ENCODE measurements at places on chromosomes 4 and X.

- no peaks in the 10 kb centered on the region for H3K27me3 ChIP-seq
- H3K4me1 ChIP-seq: peaks cover 31% of the 10 kb centered on the region
- DNase-seq: no peak
- peak overlapping the region; percentile 96 for H3K27ac ChIP-seq
These were observed 956 bp downstream of the TAPT1 start for GRCh38 chr4:16225167-16225862.

DNA sequence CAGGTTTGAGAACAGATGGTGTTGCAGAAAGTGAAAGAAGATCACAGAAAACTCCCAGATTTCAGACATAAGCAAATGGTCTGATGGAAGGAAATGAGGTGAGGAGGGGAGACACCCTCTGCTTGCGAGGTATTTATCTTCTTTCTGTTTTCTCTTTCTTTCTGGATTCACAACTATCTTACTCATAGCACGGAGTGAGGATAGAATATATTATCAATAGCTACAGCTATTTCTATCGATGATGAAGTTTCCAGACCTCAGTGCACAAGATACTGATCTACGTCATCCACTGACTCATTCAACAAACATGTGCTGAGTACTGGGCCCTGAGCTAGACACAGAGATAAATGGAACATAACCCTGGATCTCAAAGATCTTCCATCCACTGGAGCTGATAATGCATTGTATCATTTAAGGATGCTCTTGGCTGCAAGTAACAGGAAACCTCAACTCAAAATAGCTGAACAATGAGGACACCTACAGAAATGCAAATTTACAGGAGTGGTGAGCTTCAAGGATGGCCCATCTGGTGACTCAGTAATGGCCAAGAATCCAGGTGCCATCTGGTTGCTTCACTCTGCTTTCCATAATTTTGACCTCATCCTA lies 21.2 kb downstream of the SLC2A9 start:
- H3K36me3 ChIP-seq: no peaks in the 10 kb centered on the region
- H3K27me3 ChIP-seq: no peaks in the 10 kb centered on the region
- no peak overlapping the region for H3K4me3 ChIP-seq
- no peak overlapping the region for H3K27ac ChIP-seq
- no peak for DNase-seq

GRCh38 chr4:99856166-99856565 lies 38.1 kb downstream of the LAMTOR3 start:
- DNase-seq: no peak
- H3K4me3 ChIP-seq: no peak overlapping the region
- no peaks in the 10 kb centered on the region for H3K36me3 ChIP-seq

GRCh38 chrX:153537526-153538295 lies 20.3 kb downstream of the ATP2B3 start:
- no peak overlapping the region for H3K27ac ChIP-seq
- no peaks in the 10 kb centered on the region for H3K4me1 ChIP-seq
- no peak for DNase-seq
- no peaks in the 10 kb centered on the region for H3K36me3 ChIP-seq

- no peak overlapping the region for H3K4me3 ChIP-seq
- no peaks in the 10 kb centered on the region for H3K27me3 ChIP-seq
- no peak for DNase-seq
- H3K4me1 ChIP-seq: no peaks in the 10 kb centered on the region
These were observed 158.6 kb downstream of the PAPSS1 start for GRCh38 chr4:107561481-107561880.

DNA sequence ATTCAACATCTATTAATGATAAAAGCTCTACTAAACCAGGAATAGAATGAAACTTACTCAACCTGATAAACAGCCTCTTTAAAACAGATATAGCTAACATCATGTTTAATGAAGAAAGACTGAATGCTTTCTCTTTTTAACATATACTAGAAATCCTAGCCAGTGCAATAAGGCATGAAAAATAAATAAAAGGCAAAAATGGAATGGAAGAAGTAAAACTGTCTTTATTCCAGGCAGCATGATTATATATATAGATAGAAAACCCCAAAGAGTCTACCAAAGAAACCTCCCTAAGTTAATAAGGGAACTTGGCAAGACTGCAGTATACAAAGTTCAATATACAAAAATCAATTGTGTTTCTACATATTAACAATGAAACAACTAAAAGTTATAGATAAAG lies 25.5 kb downstream of the WDFY3 start:
- no peak overlapping the region for H3K4me3 ChIP-seq
- no peak overlapping the region for H3K27ac ChIP-seq
- no peaks in the 10 kb centered on the region for H3K27me3 ChIP-seq

DNA sequence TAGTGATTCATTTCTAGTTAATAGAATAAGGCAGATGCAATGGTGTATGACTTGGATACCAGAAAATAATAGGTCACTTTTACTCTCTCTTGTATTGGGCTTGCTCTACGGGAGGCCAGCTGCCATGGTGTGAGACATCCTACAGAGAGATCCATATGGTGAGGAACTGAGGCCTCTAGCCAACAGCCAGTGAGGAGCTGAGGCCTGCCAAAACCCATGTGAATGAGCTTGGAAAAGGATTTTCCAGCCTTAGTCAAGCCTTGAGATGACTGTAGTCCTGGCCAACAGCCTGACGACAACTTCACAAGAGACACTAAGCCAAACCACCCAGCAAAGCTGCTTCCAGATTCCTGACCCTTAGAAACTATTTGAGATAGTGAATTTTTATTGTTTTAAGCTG lies 1300.2 kb downstream of the RAPGEF2 start:
- H3K4me1 ChIP-seq: no peaks in the 10 kb centered on the region
- no peaks in the 10 kb centered on the region for H3K27me3 ChIP-seq
- no peaks in the 10 kb centered on the region for H3K36me3 ChIP-seq
- H3K27ac ChIP-seq: no peak overlapping the region
- no peak for DNase-seq

GRCh38 chrX:40349251-40349650 lies 231.5 kb upstream of the ATP6AP2 start:
- no peaks in the 10 kb centered on the region for H3K27me3 ChIP-seq
- no peaks in the 10 kb centered on the region for H3K36me3 ChIP-seq
- no peak overlapping the region for H3K27ac ChIP-seq
